Gastroesophageal sphincter (tissue), 4 donors: ENCODE measurements at places on chromosomes 2 and 18. TPM values are rescaled to one million over a fixed set of nuclear protein-coding genes. Genes with fewer than 3 reads are reported as not detected.

SIX3 gene
- total RNA-seq, result not detected

COL5A2 gene
- total RNA-seq, result 94.6 TPM

PNPT1 gene
- total RNA-seq, result 14.9 TPM

GRHL1 gene
- total RNA-seq, result 6.1 TPM

SNRPD1 gene
- 6.9 TPM for total RNA-seq

ATP6V1B1 gene
- 0.46 TPM for total RNA-seq

SCTR gene
- total RNA-seq, result 0.81 TPM

CTAGE1 gene
- not detected for total RNA-seq

DPP4 gene
- total RNA-seq, result 1.9 TPM

BMP10 gene
- not detected for total RNA-seq

HOXD13 gene
- not detected for total RNA-seq

TEKT4 gene
- total RNA-seq, result not detected

NOSTRIN gene
- 22.5 TPM for total RNA-seq

DUSP2 gene
- total RNA-seq, result 0.40 TPM
